HCT116 (cell line): ENCODE measurements at places on chromosomes 6 and 20. TPM values are rescaled to one million over a fixed set of nuclear protein-coding genes. Genes with fewer than 3 reads are reported as not detected.

BMP7 gene
- total RNA-seq = 7.0 TPM

SMLR1 gene
- total RNA-seq = not detected

NDUFAF5 gene
- 30.8 TPM for total RNA-seq

CLPSL1 gene
- total RNA-seq = not detected

SAMD10 gene
- total RNA-seq = 4.2 TPM

EPPIN gene
- not detected for total RNA-seq

RIPOR3 gene
- total RNA-seq = 0.22 TPM

ZNF165 gene
- 11.2 TPM for total RNA-seq

SSR1 gene
- total RNA-seq = 127 TPM

C6orf89 gene
- 32.9 TPM for total RNA-seq

DNA sequence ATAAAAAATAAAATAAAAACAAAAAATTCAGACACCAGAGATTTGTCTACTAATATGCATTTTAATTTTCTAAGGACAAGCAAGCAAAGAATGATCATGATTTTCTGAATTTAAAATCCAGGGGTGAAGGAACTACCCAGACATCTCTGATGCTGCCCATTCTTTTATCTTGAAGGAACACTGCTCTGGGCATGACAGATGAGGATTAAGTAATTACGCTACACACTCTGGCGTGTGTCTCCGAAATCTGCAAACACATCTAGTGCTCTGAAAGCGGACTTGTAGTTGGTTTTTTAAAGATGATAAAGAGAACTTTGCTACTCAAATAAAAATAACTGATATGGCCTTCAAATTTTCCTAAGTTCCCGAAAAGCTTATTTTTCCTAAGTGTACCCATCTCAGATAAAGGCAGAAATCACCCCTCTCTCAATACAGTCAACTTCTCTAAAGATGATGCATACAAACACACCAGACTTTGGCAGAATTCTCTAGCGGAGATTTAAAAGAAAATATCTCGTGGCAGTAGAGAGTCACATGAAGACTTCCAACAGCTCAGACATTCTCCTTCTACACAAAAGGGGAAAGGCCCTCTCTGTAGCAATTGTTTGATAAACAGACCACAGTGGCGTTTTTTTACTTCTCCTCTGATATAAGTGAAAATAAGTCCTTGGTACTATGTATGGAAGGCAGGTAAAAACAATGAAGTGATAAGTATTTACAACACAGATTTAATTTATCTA, 133.8 kb downstream of the BACH2 start:
- H3K27me3 ChIP-seq = no peaks in the 10 kb centered on the region
- H3K27ac ChIP-seq = no peak overlapping the region
- no peak for DNase-seq

GRCh38 chr6:158464483-158464882, 95.4 kb upstream of the TMEM181 start:
- H3K4me1 ChIP-seq = no peaks in the 10 kb centered on the region
- H3K27ac ChIP-seq = no peak overlapping the region
- DNase-seq = no peak
- H3K27me3 ChIP-seq = no peaks in the 10 kb centered on the region
- no peak overlapping the region for H3K4me3 ChIP-seq
- H3K36me3 ChIP-seq = peaks cover 4% of the 10 kb centered on the region; the same call in 1 of the 2 replicates

- no peaks in the 10 kb centered on the region for H3K36me3 ChIP-seq
- no peaks in the 10 kb centered on the region for H3K27me3 ChIP-seq
- DNase-seq = no peak
- H3K4me3 ChIP-seq = no peak overlapping the region
These were observed 104.5 kb upstream of the BEND3 start for GRCh38 chr6:107219851-107220250.

DNA sequence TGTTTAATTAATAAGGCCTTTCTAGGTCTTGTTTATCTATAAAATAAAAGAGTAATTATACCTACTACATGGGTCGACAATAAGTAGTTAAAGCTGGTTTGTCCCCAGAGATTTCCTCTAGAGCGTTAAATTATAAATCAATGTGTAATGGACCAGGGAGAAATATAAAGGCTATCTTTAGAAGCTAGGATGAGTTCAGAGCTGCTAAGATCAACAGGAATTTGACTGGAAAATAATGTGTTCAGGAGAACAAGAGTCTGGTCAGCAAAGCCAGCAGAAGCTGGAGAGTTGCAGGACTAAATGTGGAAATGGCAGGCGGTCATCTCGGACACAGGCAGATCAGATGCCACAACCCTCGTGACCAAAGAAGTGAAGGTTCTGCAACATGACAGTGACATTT, 428.8 kb downstream of the EPM2A start:
- no peak overlapping the region for H3K4me3 ChIP-seq
- H3K36me3 ChIP-seq = no peaks in the 10 kb centered on the region
- DNase-seq = no peak
- no peaks in the 10 kb centered on the region for H3K27me3 ChIP-seq
- no peak overlapping the region for H3K27ac ChIP-seq

DNA sequence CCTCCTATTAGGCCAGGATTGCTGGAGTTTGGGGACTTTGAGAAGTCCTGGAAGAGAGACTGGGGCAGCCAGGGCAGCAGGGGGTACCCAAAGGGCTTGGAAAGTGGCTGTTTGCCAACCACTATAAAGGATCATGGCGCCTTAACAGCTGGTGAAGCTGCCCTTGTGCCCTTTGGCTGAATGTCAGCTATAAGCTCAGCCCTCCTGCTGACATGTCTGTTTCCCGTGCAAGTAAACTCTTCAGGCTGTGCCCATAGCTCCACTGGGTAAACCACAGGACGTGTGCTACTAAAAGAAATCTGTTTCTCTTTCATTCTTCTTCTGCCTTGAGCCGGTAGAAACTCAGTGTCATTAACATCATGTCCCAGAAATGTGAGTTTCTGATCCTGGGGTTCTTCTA, 97.3 kb downstream of the CAP2 start:
- H3K36me3 ChIP-seq = no peaks in the 10 kb centered on the region

GRCh38 chr20:44706301-44707017, 8.7 kb upstream of the CCN5 start:
- no peak overlapping the region for H3K4me3 ChIP-seq
- H3K36me3 ChIP-seq = no peaks in the 10 kb centered on the region
- H3K27ac ChIP-seq = no peak overlapping the region
- peaks cover 3% of the 10 kb centered on the region; the same call in 1 of the 2 replicates for H3K4me1 ChIP-seq
- no peaks in the 10 kb centered on the region for H3K27me3 ChIP-seq
